ENCODE measurements at places on chromosomes 6 and 20.

DNA sequence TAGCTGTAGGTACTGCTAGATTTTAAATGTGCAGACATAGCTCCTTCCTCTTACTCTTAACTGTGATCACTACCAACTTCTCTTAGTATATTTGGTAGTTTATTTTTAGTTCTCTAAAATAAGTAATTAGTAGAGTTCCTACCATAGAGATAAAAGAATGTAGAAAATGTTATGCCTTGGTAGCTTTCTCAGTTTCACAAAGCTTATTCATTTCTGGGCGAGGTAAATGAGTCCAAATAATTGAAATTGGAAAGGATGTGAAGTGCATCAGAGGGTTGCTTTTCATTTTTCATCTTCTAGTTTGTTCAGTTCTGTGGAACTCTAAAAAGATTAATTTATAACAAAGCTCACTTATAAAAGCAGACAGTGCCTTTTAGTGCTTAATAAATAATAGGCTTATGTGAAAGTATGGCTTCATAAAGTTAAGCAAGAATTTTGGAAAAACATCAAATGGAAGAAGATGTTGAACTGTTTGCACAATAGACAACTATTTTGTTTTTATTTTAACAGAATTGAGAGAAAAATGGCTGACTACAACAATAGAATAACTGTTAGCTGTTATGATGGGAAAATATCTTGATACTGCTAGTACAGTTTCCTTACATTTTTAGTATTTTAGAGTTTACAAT lies 303.7 kb downstream of the UTRN start:
- DNase-seq = no peak

GRCh38 chr6:148955441-148955840 lies 208.6 kb downstream of the UST start:
- DNase-seq = no peak

GRCh38 chr6:1513215-1513780 lies 96.4 kb upstream of the FOXC1 start:
- no peak for DNase-seq

- DNase-seq = no peak
These were observed 16.5 kb downstream of the COL20A1 start for GRCh38 chr20:63309261-63310071.

DNA sequence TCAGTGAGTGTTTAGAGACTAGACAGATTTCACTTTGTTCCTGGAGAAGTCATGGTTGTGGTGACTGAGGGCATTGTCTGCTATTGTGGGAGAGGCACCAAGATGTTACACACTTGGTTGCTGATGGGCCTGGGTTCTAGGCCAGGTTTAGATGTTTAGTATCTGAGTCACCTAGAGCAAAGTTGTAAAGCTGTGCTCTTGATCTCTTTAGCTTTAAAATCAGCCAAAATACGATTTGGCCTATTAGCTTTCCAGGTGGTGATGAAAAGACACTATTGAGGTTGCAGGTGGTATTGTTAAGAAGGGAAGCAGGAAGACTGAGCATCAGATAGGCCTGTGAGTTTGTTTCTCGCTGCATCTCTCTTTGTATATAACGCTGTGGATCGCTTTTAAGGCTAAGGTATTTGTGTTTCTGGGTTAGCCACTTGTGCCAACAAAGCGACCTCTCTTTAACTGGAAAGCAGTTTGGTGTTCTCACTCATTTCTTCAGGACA lies 48.6 kb downstream of the FOXO3 start:
- peak; percentile 34 for DNase-seq

DNA sequence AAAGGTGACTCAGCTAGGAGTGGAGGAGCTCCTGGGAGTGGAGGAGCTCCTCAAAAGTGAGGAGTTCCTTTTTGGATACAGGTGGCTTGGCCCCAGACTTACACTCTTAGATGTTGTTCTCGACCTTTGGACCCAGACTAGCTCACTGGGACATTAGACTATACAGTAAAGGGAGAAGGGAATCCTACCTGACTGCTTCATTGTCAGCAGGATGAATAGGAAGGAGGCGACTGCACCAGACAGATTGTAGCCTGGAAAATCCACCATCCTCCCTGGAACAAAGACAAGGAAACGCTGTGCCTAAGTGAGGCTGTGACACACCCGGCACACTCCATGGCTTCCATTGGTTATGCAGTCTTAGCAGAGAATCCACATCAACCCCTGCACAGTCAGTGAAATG lies at the start of gene BTNL2:
Gene BTNL2 (minus strand): TSS at position 325 of the 400 bp plus-strand sequence. CDS start 58 bp downstream, at position 267.
- DNase-seq = no peak

DNA sequence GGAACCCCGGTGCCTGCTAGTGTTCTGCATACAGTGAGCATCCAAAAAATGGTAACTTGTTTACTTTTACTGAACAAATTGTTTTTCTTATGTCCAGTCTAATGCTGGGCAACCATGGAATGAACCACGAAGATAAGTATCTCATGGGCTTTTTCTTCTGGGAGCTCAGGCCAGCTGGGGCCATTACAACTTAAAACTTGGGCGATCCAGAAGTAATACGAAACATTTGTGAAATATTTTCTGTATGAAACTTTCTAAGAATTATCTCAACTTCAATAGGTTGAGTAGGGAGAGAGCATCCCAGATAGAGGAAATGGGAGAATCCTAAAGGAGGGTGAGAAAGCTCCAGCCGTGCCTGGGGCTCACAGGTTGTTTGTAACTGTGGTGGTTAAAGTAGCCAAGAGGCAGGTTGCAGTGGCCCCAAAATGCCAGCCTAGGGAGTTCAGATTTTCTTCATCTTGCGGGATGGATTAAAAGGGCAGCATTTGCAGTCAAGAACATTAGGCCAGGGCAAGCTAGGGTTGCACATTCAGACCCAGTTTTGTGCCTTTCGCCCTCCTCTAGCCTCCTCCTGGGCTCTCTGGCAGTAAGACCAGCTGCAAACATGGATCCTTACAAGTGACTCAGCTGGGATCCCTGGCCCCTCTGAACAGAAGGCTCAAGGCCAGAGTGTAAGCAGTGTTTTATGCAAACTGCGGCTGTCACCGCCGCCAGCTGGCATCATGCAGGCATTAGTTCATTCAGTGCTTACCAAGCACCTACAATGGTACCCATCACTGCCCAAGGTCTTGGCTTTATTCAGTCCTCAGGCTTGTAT lies 41.5 kb downstream of the ELMO2 start:
- no peak for DNase-seq

DNA sequence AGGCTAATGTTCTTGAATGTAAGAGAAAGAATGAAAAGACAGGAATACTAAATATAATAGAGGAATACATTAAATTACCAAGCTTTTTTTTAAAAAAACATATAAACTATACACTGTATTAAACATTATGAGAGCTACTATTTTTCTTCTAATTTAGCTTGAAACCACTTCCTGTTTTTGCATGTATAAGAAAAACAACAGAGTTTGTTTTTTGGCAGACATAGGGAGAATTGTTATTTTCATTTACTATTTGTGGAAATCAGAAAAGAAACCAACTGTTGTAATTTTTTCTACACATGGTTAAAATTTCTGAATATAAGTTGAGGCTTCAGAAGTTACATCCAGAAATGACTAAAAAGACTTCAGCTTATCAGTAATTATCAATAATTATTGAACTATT lies 991.8 kb upstream of the GJE1 start:
- no peak for DNase-seq

DNA sequence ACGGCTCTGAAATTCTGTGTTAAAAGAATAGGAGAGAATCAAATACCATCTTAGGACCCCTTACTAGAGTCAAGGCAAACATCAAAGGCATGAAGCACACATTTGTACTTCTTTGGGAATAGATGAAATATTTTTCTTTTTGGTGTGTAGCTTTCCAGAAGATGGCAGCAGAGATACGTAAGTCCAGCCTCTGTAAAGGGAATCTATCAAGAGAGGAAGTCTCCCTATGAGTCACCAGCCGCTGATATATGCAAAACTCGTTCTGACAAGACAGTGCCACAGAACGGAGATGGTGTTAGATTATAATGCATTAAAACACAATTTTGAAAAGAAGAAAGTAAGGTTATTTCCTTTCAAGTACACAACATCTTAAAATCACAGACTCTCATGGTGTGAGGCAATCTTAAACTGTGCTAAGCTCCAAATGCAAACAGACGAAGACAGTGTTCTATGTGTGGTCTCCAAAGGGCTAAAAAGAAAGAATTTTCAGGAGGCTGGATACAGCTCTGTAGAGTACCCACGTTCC lies 120.0 kb upstream of the AGPAT4 start:
- DNase-seq = peak; percentile 27

- no peak for DNase-seq
These were observed 38.7 kb downstream of the TTI1 start for GRCh38 chr20:37994512-37994911.

GRCh38 chr20:33576432-33577125 lies 85.5 kb upstream of the C20orf144 start:
- no peak for DNase-seq

- DNase-seq = peak; percentile 95
These were observed 21.6 kb upstream of the GFOD1 start for GRCh38 chr6:13508711-13509705.

- DNase-seq = no peak
These were observed 161.2 kb downstream of the VEGFA start for GRCh38 chr6:43931201-43931600.

DNA sequence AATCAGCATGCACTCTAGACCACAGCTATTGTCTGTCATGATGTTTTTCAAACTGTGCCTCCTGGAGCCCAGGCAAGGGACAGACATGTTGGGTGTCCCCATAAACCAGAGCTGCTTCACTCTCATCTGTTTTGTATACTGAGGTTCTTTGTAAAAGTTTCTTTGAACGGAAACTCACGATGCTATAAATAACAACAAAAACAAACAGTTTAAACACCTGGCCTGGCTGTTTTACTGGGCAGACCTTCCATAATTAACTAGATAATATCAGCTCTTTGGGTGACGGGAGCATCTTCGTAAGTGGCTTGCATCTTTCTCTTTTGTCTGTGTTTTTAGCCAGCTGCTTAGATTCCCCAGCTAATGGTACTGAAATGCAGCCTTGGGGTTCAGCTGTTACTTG lies 190.3 kb downstream of the ZDHHC14 start:
- DNase-seq = no peak

GRCh38 chr6:7381092-7381491 lies 8.4 kb downstream of the CAGE1 start:
- no peak for DNase-seq

- no peak for DNase-seq
These were observed 528 bp downstream of the NUDT3 start for GRCh38 chr6:34391786-34392496.

DNA sequence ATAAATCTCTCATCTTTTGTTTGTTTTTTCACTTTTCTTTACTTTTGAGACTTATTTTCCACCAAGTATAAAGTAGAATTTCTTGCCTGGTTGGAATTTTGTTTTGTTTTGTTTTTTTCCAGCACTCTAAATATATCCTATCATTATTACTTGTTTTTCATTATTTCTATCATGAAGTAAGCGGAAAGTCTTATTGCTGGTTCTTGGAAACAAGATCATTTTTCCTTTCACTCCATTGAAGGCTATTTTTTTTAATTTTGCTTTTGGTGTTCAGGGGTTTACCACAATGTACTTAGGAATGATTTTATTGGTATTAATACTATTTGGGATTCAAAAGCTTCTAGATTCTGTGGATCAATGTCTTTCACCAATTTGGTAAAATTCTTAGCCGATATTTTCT lies 190.1 kb downstream of the LAMA2 start:
- DNase-seq = no peak

GRCh38 chr6:86217906-86218305 lies 575.2 kb upstream of the SYNCRIP start:
- no peak for DNase-seq

GRCh38 chr20:33645072-33645358 lies 17.1 kb upstream of the C20orf144 start:
- DNase-seq = no peak

- no peak for DNase-seq
These were observed 22.1 kb downstream of the PBOV1 start for GRCh38 chr6:138196122-138196738.

DNA sequence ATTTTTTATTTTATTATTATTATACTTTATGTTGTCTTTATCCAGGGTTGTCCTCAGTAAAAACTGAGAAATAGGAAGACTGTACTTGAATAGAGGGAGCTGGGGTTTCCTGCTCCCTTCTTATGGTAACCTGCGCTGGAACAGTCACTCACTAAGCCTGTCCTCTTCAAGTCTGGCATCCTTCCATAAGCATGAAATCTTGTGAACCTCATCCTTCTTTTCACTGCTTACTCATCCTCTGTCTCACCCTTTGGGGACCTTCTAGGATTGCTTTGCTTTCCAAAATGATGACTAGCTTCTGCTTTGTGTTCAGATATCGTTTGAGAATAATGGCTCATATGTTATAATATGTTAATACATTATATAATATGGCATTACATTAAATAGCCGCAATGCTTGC lies 90.6 kb downstream of the C6orf118 start:
- DNase-seq = no peak

GRCh38 chr6:78231002-78231401 lies 578.2 kb downstream of the MEI4 start:
- no peak for DNase-seq

DNA sequence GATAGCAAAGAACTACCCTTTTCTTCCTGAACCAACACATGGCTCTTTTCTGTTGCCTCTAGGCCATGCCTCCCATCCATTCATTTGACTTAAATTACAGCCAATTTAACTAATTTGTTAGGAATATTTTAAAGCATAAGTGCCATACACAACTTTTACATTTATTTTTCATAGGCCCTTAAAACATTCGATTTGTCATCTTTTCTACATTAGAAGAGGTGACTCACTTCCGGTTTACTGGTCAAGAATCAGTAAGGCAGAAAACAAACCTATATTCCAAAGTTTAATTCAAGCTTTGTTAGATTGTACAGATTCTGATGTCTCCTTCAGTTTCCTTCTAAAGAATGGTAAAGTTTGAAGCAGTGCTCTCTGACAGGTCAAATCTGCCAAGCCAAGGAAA lies 344.3 kb downstream of the SAMD5 start:
- no peak for DNase-seq

GRCh38 chr6:169292338-169293124 lies 38.9 kb upstream of the THBS2 start:
- peak; percentile 90 for DNase-seq

DNA sequence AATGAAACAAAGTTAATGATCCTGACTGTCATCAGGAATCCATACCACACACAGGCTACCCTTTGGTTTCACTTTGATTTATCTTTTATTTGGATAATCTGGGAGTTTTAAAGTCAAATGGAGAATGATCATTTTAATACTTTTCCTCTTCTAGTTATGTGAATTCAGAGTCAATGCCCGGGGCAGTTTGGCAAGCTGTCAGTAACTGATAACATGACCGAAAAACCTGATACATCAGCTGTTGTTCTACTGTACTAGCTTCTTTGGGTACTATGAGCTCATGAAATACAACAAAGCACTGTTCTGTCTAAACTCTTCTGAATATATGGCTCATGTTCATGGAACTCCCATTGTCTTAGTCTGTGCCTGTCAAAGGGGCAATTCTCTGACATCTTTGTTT lies 30.2 kb downstream of the KLHL31 start:
- no peak for DNase-seq

- DNase-seq = no peak
These were observed 39.6 kb upstream of the GFOD1 start for GRCh38 chr6:13526727-13527670.

- no peak for DNase-seq
These were observed 423.4 kb downstream of the CD83 start for GRCh38 chr6:14540810-14541540.

DNA sequence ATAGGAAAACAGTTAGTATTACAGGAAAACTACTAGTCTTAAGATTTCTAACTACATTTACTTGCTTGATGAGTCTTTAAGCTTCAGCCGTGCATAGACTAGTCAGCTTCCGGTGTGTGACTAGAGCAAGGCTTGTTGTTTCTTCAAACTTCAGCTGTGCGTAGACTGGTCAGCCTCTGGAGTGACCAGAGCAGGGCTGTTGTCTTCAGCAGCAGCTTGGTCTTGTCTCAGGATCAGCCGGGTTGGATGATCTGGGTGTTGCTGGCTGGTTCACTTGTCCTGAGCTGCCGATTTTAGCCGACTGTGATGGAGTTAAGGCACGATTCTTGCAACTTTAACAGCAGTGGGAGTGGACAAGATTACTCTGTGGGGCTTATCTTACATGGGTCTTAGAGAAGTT lies 44.7 kb downstream of the HLA-C start:
- DNase-seq = no peak
